ENCODE measurements at places on chromosomes 7 and 10.

- DNase-seq, result no peak
These were observed 54.3 kb upstream of the ITGB1 start for GRCh38 chr10:33012306-33012705.

DNA sequence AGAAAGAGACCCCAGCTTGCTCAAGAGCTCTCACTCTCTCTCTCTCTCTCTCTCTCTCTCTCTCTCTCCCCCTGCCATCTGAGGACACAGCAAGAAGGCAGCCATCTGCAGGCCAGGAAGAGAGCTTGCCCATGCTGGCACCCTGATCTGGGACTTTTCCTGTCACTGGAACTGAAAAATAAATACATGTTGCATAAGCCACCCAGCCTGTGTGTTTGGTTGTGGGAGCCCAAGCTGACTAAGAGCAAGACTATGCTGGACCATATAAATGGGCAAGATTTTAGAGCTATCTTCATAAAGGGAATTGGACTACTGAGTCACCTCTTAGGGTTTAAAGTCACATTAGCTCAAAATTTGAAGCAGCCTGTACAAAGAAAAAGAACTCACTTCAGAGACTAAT, 98.6 kb downstream of the SLC16A9 start:
- no peak for DNase-seq

- no peak for DNase-seq
These were observed 651.4 kb downstream of the INHBA start for GRCh38 chr7:41051535-41051934.

DNA sequence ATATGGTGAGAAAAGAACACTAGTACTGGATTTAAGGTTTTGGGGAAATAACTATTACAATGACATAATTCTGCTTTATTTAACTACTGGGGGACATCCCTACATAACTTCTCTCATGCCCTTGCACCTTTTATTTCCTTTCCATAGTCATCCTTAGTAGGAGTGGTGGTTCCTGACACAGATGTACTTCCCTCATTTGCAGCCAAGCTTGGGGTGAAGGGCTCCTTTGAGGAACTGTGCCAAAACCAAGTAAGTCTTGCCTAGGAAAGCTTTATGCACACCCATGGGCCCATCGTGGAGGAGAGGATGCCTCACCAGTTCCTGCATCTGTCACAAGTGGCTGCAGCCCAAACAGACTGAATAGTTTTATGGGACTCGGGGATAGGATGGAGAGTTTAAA, 20.6 kb downstream of the ZDHHC6 start:
- DNase-seq, result no peak

DNA sequence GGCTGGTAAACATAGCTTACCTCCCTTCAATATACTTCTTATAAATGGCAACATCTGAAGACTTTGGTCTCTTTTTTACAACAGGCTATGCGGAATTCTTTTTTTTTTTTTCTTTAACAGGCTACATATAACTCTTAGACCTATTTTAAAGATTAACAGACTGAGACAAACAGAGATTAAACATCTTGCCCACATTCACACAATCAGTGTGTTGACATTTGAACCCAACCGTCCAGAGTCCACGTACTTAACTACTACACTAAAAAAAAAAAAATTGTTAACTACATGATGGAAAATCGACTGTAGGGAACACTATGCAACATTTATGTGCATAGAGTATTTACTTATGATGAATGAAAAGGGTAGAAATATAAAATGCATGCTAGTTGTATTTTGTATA, 298.5 kb downstream of the ELMO1 start:
- DNase-seq, result no peak
